Hematopoietic multipotent progenitor cell treated with erythropoietin and hydrocortisone succinate and interleukin-3 and kit ligand, for 15 days (in vitro differentiated cells): ENCODE measurements at places on chromosomes 12 and 14.

GRCh38 chr14:33026850-33027430 lies 88.3 kb downstream of the NPAS3 start:
- DNase-seq: no peak

GRCh38 chr12:89827592-89827991 lies 119.0 kb upstream of the ATP2B1 start:
- DNase-seq: no peak

DNA sequence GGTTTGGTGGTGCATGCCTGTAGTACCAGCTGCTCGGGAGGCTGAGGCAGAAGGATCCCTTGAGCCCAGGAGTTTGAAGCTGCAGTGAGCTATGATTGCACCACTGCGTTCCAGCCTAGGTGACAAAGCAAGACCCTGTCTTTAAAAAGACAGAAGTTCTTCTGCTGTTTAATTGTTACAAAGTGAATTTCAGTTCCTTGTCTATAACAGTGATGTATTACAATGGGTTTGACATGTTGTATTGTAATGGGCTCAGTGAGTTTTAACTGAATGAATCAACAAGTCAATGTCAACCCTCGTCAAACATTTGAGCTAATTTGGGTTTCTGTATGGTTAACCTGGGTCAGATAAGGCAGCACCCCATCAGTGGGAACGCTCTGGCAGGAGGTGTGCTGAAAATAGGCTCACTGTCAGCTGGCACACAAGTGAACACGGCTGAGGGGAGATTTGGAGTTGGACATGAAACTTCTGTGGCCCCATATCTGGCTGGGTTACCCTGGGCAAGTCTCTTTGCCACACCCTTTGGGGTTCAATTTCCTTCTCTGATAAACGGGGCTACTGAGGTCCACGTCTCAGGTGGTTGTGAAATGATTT lies 14.0 kb upstream of the TRPV4 start:
- DNase-seq: no peak

DNA sequence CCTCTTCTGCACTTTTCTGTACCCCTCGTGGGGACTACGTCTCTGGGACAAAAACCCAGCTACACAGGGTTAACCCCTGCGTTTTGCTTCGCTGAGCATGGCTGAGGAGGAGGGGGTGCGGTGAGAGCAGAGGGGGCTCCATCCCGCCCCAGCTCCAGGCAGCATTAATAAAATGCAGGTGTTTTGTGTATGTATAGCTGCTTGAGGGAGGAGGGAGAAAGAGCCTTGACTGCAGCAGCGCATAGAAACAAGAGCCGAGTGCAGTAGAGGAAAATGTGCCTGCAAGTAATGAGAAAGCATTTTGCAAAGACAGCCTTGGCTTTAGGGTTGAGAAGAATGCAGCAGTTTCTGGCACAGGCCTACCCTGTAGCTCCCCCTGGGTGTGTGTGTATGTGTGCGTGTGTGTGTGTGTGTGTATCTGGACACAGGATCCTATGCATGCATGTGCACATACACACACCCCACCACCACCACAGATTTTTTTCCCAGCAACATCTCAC lies 103.9 kb downstream of the ZFP36L1 start:
- DNase-seq: no peak

GRCh38 chr14:65637780-65638179 lies 225.2 kb downstream of the FUT8 start:
- no peak for DNase-seq
